Kidney (tissue), 22 donors: ENCODE measurements at places on chromosomes 1 and 21. TPM values are rescaled to one million over a fixed set of nuclear protein-coding genes. Genes with fewer than 3 reads are reported as not detected.

CCDC185 gene
- total RNA-seq = 0.13 TPM

ADARB1 gene
- 34.9 TPM for total RNA-seq

MLLT11 gene
- total RNA-seq = 1.4 TPM

IFI16 gene
- 91.8 TPM for total RNA-seq

ELAVL4 gene
- not detected for total RNA-seq

OLFML3 gene
- 13.5 TPM for total RNA-seq

MIXL1 gene
- 0.16 TPM for total RNA-seq

AMY1C gene
- not detected for total RNA-seq

SERPINC1 gene
- 0.41 TPM for total RNA-seq

IL10RB gene
- 27.3 TPM for total RNA-seq

MYBPHL gene
- 0.19 TPM for total RNA-seq

SUMO3 gene
- total RNA-seq = 88.6 TPM

BNIPL gene
- total RNA-seq = 0.54 TPM

COL24A1 gene
- 0.54 TPM for total RNA-seq

GALNT2 gene
- total RNA-seq = 59.2 TPM

SIM2 gene
- 71.3 TPM for total RNA-seq

USH2A gene
- total RNA-seq = 0.06 TPM

SLC6A17 gene
- total RNA-seq = 2.3 TPM
